NCI-H1930 (cell line): ENCODE measurements at places on chromosomes 12 and 14.

- no peak for DNase-seq
Observed at GRCh38 chr12:83477696-83478095, 791.0 kb downstream of the TMTC2 start.

- no peak for DNase-seq
Observed at GRCh38 chr12:28506271-28506670, 316.0 kb downstream of the CCDC91 start.

- no peak for DNase-seq
Observed at GRCh38 chr12:5293773-5294172, 138.1 kb upstream of the NTF3 start.

DNA sequence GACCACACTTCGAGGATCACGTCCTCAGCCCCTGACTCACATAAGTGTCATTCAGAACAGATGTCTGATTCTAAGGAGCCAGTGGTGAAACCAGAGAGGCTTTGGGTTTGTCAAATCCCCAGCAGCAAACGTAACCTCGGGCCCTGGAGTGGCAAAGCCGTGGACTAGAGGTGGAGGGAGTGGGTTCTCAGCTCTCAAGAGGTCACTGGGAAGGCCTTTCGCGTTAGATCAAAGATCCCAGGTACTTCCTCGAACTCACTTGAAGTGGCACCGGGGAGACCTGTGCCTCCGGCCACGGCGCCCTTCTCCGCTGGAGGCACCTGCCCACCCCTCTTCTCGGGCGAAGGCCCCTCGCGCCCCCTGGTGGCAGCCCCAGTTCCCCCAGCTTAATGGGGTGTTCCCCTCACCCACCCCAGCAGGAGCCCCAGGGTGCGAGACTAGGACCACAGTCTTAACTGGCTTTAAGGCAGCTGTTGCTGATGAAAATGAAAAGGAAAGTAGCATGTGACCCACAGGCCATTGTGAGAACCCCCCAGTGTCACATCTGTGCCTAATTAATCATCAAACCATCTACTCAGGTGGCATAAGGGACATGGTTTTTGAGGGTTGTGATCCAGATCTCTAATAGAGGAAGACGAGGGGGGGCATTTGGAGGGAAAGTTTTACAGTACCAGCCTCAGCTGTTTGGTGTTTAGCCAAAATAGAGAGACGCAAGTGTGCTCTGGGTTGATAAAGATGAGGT is 672 bp upstream of the ESR2 start:
- DNase-seq, result peak; percentile 54

- DNase-seq, result no peak
Observed at GRCh38 chr12:57047981-57048380, 1.9 kb downstream of the MYO1A start.

DNA sequence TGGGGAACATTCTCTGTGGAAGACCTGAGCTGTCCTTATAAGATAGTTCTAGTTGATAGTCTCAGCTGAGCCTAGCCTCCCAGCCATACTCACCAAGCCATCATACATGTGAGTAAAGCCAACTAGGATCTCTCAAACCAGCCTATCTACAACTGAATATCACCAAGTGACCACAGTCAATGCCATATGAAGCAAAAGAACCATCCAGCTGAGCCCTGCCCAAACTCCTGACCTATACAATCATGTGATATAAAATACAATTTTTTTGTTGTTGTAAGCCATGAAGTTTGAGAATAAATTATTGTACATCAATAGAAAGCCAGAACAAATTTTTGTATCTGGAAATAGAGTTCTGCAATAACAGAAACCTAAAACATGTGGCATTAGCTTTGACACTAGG is 118.3 kb downstream of the SLC25A21 start:
- DNase-seq, result no peak

DNA sequence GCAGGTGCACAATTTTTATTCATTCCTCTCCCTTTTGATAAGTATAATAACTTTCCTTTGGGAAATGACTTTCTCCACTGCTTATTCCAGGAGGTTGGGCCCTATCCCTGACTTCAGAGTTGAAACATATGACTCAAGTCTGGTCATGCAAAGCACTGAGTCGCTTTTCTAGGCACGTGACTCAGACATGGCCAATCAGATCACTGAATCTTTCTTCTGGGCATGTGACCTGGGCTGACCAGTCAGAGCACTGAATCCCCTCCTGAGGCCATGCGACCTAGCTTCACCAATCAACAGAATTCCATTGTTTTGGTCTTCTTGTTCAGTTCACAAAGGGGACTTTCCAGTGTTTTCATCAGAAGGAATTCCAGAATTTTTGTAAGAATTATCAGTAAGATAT is 377.1 kb upstream of the KITLG start:
- DNase-seq, result no peak

DNA sequence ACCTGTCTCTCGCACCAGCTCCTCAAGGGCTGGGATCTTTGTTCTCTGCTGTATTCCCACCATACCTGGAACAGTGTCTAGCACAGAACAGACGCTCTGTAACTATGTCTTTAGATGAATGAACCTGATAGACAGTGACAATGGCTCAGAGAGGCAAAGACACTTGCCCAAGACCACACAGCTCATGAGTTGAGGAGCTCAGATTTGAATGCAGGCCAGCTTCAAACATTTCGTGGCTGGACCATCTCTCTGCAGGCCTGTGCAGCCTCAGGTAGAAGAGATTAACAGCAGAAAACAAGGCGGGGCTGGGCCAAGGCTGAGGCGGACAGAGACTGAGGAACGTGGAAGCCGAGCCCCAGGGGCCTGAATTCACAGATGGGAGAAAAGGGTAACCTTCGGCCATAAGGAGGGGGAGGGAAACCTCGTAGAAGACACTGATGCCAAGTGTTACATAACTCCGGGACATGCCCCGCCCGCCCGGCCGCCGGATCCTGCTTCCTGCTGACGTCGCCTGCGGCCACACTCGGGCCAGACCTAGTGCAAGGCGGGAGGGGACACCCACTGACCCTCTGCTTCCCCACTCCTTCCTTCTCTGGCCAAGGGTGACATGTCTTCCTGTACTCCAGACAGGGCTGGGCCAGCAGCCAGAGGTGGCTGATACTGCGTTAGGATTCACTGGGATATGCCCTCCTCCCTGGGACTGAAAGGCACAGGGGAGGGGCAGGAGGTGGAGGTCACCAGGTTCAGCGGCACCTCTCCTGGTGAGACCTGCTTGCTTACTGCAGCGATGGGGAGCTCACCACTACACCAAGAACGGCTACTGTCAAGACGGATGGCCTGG is 86.8 kb downstream of the RFLNA start:
- DNase-seq, result no peak

DNA sequence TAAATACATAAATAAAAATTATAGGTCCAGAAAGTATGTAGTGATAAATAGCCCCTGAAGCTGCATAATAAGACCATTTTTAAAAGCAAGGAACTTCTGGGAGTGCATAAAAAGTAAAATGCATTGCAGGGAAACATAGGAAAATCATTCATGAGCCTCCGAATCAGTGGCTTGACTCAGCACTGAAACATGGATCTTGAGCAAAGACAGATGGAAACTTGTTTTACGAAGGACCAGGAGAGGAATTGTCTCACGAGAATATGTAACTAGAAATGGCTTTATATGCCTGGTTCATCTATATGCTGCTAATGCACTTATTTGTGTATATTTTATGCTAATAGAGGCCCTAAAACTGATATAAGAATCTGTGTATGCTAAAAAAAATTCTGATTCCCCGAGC is 14.7 kb downstream of the TMEM30B start:
- DNase-seq, result no peak

- no peak for DNase-seq
Observed at GRCh38 chr12:111759271-111759670, 7.5 kb upstream of the ALDH2 start.

- DNase-seq, result no peak
Observed at GRCh38 chr12:65229441-65229840, 49.0 kb upstream of the MSRB3 start.

GRCh38 chr12:116665666-116666304 is 72.1 kb downstream of the SPRING1 start:
- DNase-seq, result no peak

DNA sequence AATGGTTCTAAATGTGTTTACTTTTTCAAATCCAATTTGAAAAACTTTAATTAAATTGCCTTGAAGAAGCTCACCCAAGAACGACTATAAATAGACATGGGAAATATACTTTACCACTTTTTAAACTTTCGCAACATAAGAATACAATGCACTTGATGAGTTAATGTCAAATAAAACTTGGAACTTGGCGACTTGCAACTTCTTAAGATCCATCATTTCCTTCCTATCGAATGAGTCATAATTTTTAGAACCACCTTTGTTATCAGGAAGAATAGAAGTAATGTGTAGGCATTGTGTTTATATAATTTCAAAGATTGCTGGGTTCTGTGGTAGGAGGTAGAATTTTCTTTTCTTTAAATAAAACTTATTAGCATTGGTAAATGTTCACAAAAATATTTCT is 1417.4 kb upstream of the FLRT2 start:
- no peak for DNase-seq

GRCh38 chr14:65424531-65424930 is 12.0 kb downstream of the FUT8 start:
- no peak for DNase-seq

DNA sequence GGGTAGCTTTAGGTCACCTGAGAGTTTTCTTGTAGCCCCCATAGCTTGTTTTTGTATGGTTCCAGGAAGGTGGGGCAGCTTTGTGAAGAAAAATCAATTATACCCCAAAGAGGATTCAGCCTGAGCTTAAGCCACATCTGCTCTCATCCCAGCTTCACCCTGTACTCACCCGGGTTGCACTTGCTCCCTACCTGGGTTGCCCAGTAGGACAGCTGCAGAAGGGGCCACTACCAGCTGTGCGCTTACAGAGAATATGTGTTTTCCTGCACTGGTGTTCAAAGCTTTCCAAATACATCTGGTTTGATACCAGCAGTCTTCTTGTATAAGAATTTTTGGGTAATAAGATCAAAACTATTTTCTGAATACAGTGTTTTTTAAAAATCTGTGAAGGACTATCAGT is 3.0 kb upstream of the SLC38A1 start:
- no peak for DNase-seq

- no peak for DNase-seq
Observed at GRCh38 chr12:118472940-118473339, 96.6 kb downstream of the SUDS3 start.

GRCh38 chr12:102958073-102958829 is 777 bp downstream of the ASCL1 start:
- DNase-seq, result peak; percentile 35

DNA sequence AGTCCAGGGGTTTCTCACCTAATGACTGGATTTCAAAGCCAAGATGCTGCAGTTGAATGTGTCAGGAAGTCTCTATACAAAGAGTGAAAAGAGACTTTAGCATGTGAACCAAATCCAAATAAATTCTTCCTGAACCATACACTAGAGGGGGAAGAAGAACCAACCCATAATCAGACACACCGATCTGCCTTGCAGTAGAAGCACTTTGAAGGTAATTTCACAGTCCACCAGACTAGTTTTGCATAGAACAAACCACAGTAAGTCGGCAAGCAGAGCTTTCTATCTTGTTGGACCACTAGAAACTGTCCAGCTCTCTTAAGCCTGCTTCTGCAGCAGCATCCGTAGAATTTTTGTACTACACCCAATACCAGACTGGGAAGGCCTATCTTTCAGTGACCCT is 39.3 kb downstream of the FIGNL2 start:
- no peak for DNase-seq

GRCh38 chr12:99119943-99120342 is 474.9 kb downstream of the APAF1 start:
- DNase-seq, result no peak

- no peak for DNase-seq
Observed at GRCh38 chr14:32494609-32495434, 165.7 kb downstream of the AKAP6 start.

DNA sequence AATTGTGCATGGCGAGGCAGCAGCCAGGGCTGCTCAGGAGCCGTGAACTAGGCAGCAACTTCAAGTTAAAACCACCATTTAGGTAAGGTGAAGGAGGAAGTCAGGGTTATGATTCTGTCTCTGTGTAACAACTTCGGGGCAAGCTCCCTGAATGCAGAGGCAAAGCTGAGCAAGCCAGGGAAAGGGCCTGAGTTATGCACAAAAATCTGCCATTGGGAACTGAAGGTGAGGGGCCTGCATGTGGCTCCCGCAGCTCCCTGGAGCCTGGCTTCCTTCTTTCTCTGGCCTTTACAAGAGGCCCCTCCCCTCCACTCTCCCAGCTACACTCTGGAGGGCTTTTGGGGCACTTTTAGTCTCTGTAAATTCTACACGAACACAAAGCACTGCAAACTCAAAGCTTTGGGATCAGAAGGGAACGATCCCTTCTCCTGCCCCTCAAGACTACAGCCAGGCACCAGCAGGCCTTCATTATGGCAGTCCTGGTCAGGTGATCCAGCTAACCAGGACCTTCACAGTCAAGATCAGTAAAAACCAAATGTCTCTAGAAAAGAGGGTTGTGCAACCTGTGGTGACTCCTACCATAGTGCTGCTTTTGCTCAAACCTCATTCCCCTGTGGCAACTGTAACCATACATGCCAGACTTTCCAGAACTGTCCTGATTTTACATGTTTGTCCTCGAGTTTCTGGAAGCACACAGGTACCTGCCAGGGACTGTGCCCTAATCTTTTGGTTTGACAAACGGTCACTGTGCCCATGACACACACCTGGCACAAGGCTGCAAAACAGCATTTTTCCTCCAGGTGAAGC is 67.2 kb upstream of the PTGR2 start:
- no peak for DNase-seq

GRCh38 chr12:31246470-31246850 is 79.5 kb downstream of the SINHCAF start:
- DNase-seq, result no peak

- no peak for DNase-seq
Observed at GRCh38 chr14:101496776-101497683, 64.3 kb upstream of the DIO3 start.

- DNase-seq, result no peak
Observed at GRCh38 chr12:14442221-14442881, 76.9 kb downstream of the ATF7IP start.

DNA sequence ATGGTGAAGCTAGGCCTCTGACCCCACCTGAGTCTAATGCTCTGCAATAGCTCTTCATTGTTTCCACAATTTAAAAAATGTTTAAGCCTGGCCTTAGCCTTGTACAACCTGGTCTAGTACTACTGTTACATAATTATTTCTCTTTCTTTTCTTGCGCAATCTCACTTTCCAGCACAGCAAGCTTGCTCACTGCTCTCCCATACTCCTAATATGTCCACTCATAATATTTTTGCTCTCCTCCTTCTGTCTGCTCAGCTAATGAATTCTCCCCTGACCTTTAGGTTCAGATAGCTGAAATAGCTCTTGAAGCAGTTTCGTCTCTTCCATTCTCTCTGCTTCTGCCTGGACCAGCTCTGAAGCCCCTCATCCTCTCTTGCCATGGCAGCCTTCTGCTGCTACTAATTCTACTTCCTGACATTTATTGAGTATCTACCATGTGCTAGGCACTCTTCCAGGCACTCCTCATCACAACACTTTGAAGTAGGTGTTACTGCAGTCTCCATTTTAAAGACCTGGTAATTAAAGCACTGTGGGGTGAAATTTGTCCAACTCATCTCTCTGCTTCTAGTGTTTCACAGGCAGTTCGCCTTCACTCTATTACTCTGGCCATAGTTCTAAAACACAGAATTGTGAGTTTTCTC is 2.8 kb upstream of the SLC48A1 start:
- no peak for DNase-seq
